ENCODE measurements at places on chromosomes 7 and 10. TPM values are rescaled to one million over a fixed set of nuclear protein-coding genes. Genes with fewer than 3 reads are reported as not detected.

The IL6 gene
- total RNA-seq: 3.8 TPM

The PARD3 gene
- 60.6 TPM for total RNA-seq

The GATA3 gene
- total RNA-seq: 1.7 TPM

The FAM221A gene
- total RNA-seq: 15.5 TPM

The GJD4 gene
- total RNA-seq: not detected

The FAM241B gene
- total RNA-seq: 7.2 TPM

The FBXL13 gene
- 9.6 TPM for total RNA-seq

The PNLIPRP1 gene
- total RNA-seq: not detected
